ENCODE measurements at places on chromosomes 7 and 10.
A peak's percentile ranks its signal among the peaks of the same experiment; 100 is the strongest.

DNA sequence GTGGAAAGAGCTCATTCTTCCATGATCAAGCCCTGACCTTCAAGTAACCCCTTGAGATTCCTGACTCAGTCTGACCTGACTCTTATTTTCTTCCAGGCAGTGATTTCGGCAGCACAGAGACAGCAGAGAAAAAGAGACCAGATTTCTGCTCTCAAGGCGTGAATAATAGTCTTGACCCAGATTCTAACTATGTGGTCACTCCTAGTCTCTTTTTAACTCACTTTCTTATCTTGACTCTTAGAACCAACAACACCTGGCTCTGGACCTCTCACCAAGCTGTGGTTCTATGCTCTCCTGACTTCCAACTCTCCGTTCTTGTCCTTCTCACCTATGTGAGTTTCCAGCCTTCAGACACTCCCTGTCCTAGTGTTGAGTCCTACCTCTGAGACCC is 36.9 kb upstream of the KDM7A start:
- DNase-seq: no peak

- no peak for DNase-seq
These were observed 2.6 kb upstream of the ZPBP start for GRCh38 chr7:50095634-50096033.

DNA sequence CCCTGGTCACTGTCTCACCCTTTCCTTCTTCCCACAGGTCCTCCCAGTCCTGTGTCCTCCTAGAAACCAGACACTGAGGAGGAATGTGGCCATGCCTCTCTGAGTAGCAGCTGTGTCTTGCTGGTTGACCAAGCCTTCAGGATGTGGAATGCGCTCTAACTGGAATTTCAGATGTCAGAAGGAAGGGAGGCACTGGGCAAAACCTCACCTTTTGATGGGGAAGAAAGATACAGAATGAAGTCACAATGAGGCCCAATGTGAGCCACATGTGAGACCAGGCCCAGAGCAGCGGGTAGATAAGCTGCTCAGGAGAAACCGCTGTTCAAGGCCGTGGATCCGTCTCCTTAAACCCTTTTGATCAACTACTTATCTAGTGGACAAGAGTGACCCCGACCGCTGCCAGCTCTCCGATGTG is 54.8 kb upstream of the ECHDC3 start:
- DNase-seq: peak; percentile 95

GRCh38 chr10:118835682-118836326 is 81.0 kb upstream of the CACUL1 start:
- DNase-seq: peak; percentile 97

- no peak for DNase-seq
These were observed 86.0 kb downstream of the AKR1D1 start for GRCh38 chr7:138162236-138162635.
